Muscle of leg (tissue), 16 donors: ENCODE measurements at places on chromosomes 6 and 20. TPM values are rescaled to one million over a fixed set of nuclear protein-coding genes. Genes with fewer than 3 reads are reported as not detected.

GRCh38 chr6:122178988-122179387 is 220.5 kb upstream of the HSF2 start:
- no peak for DNase-seq

GRCh38 chr6:82492134-82492533 is 128.5 kb downstream of the TPBG start:
- DNase-seq = no peak

DNA sequence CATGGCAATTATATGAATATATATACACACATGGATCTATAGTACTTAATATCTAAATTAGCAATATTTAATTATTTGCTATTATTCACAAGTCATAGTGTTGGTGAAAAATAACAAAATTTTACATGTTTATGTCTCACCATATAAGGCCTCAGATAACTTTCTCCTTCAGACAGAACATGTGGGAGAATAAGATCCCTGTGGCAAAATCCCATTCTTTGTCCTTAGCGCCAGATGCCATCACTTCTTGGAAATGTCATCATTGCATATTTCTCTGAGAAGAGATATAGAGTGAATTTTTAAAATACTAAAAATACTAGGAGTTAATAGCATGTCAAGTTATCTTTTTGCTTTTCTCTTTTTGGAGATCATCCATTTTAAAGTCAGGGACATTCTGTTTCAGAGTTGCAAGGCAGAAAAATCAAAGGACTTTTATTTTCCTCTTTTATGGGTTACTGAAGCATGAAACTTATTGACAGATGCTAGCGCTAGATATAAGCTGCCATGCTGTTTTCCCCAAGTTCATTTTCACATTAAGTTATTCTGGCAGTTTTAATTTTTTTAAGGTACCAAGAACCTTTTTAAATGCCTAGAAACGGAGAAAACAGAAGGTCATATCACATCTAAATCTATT is 30.4 kb upstream of the STXBP5 start:
- no peak for DNase-seq

GRCh38 chr6:74573613-74574012 is 632.2 kb downstream of the COL12A1 start:
- peak; percentile 45 for DNase-seq

- no peak for DNase-seq
Observed at GRCh38 chr6:32954986-32955802, 2.3 kb upstream of the HLA-DMA start.

GRCh38 chr6:41275489-41275888 is 11.0 kb downstream of the TREM1 start:
- DNase-seq = no peak

DNA sequence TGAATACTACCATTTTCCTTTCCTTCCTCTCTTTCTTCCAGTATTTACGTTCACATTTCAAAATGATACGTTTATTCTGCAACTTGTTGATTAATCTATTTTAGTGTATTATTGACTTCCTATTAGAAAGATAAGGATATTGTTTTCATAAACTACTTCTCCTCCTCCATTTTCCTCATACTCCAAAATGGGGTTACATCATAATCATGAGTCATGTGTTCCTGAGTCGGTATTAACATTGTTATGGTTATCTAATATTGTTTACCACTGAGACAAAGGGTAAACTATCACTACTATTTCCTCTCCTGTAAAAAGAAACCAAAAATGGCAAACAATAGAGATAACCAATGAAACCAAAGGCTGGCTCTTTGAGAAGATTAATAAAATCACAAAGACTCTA is 126.5 kb upstream of the CDYL start:
- DNase-seq = no peak

DNA sequence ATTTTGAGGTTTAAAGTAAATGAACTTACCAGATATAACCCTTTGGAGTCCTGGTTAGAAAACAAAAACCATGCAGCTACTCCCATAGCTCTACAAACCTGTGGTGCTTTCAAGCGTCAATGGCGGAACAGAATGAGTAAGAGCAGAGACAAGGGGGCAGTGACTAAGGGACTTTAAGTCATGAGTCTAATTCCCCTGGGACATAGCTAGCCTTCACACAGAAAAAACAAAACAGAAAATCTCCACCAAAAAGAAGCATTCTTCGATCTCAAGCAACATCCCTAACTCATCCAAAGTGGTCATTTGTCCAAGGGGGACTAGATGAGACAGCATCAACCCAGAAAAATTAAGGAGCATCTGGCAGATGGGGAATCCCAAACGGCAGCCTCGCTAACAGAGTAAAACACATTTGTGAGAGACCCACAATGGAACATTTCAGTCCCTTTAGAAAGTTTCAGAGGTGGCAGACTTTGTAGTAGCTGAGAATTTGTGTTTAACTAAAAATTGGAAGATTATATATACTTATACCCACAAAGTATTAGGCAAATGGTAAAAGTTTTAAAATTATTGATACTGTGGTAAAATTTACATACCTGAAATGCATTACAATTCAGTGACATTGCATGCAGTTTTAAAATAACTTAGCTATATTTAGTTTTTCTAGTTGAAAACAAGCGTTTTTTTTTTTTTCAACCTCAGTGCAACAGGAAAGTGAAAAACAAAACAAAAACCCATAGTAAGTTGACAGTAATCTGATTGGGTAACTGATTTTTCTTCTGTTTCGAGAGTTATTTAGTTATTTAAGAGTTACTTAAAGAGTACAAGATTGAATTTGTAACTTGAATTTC is 67.5 kb downstream of the KCNQ5 start:
- DNase-seq = no peak

GRCh38 chr20:38934530-38934929 is 8.3 kb downstream of the FAM83D start:
- no peak for DNase-seq

DNA sequence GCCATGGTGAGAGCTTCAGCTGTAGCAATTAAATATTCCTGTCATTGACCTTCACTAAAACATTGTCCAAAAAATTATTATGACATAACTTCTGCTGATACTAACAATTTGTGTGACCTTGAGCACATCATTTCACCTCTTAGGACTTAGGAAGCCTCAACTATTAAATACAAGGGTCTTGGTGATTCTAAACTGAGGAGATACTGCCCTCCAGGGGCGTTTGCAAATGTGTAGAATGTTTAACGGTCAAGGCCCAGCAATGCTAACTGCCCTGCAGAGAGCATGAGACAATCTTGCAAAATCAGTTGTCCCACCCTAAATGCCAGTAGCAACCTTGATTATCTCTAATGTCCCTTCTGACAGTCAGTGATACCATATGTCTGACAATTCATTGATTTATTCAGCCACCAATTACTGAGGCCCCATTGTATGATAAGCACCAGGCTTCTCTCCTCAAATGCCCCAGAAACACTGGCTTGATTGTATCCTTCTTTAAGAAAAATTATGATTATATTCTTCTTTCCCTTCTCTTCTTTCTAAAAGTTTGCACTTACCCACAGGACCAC is 284.1 kb upstream of the PLN start:
- peak; percentile 32 for DNase-seq

GRCh38 chr20:49230021-49230420 is 10.8 kb downstream of the DDX27 start:
- no peak for DNase-seq

DNA sequence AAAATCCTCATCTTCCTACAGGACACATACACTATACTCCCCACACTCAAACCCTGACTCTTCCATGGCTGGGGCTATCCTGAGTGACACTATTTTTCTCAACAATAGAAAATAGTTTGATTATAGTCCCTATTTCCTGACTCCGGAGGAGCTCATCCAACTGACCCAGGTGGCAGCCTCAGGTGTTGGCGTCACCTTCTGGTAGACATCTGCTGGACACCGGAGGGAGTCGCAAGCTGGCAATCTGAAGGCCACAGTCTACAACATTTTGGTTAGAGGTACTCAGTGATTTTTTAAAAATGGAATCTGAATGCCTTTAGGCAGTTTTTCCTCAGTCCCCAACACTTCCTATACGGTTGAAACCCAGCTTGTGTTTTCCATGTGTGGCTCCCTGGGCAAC is 32.2 kb upstream of the OCSTAMP start:
- no peak for DNase-seq

DNA sequence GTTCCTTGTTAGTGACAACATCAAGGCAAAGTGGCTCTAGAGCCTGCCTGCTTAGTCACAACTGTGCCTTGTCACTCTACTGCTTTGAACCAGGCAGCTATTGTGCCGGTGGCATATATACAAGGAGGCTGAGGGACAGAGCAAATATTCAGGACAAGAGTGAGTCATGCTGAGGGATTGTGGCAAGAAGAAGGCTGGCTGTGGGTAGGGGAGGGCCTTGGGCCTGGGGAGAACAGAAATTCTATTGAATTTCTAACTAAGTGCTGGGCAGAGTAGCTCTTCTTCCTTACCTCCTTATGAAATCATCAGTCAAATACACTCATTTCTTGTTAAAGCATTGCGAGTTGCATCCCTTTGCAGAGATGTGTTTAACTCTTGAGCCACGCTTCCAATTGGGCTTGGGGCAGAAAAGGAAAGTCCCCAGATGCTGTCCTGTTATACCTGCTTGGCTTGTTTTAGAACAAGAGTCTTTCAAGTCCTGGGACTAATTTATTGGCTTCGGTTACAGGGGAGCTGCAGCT is 59.7 kb downstream of the PFDN4 start:
- DNase-seq = no peak

DNA sequence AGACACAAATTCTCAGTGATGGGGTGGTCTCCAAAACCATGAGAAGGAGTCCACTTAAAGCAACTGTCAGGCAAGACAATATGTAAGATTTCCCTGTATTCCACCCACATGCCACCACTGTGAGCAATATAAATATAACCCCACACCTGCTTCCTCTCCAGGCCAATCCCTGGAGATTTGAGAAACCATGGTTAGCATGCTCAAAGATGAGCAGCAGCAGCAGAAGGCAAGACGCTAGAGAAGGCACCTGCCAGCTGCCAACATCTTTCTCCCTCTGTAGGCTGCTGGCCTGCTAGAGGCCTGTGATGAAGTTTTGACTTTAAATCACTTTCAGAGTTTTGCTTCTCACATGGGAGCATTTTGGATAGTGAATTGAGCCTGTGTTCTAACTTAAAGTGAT is 7.9 kb upstream of the SOD2 start:
- DNase-seq = peak; percentile 26

DNA sequence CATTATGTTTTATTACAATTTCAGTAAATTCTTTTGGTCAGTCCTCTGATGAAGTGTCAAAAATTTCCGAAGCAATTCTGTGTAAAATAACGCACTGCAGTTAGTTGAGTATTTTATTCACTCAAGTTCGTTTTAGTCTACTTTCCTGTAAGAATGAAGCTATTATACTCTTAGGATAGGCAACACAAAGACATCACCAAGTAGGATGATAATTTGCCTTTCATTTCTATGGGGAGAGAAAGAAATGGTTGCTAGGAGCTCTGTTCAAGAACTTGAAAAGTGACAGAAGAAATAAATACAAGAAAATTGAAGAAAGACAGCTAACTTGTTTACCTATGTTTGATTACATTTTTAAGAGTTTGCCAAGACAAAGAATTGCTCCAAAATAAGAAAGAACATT is 290.4 kb downstream of the EYS start:
- DNase-seq = no peak

GRCh38 chr20:22585786-22586493 is 1.6 kb upstream of the FOXA2 start:
- DNase-seq = no peak

GRCh38 chr20:63495741-63496595 is 2.9 kb downstream of the EEF1A2 start:
- peak; percentile 59 for DNase-seq

DNA sequence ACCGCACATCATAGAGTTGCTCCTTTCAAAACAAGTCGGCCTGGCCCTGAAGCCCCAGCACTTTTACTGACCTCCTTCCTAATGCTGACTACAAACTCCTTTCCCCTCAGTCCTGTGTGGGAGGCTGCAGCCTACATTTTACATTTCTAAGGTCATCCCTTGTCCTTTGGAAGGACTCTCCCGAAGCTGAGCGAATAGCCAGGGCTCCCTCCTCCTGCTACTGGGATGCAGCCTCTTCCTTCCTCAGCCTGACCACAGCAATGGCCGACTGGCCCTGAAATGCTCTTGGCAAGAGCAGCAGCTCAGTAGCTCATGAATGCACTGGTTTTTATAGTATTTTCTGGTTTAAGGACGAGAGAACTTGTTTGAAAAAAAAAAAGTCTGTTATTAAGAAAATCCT is 679 bp downstream of the ADGRF5 start:
- DNase-seq = no peak

GRCh38 chr6:73514746-73515110 is 6.1 kb downstream of the EEF1A1 start:
- no peak for DNase-seq

GRCh38 chr6:53578371-53578770 is 33.5 kb upstream of the GCLC start:
- DNase-seq = no peak

DNA sequence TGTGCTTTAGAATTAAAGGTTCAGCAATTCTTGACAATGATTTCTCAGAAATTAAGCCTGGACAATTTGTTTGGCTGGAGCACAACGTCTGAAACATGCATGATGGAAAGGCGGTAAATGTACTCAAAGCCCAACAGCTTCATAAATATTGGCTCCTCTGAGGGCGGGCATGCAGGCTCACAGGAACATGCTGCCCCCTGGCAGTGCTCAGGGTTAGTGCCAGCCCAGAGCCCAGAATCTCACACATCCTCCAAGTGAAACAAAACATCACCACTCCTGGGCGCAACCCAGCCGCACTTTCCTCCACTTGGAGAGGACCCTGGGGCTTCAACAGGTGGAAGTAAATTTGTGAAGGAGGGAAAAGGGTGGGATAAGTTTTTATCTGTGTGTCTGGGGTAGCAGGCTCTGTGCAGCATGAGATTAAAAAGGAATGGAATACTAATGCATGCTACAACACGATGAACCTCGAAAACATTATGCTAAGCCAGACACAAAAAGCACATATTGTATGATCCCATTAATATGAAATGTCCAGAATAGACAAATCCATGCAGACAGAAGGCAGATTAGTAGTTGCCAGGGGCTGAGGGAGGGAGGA is 54.1 kb upstream of the PTPRT start:
- DNase-seq = no peak

- no peak for DNase-seq
Observed at GRCh38 chr6:29762051-29762450, 38.8 kb downstream of the HLA-F start.

- DNase-seq = no peak
Observed at GRCh38 chr20:45510242-45510862, 5.1 kb downstream of the SPINT3 start.

DNA sequence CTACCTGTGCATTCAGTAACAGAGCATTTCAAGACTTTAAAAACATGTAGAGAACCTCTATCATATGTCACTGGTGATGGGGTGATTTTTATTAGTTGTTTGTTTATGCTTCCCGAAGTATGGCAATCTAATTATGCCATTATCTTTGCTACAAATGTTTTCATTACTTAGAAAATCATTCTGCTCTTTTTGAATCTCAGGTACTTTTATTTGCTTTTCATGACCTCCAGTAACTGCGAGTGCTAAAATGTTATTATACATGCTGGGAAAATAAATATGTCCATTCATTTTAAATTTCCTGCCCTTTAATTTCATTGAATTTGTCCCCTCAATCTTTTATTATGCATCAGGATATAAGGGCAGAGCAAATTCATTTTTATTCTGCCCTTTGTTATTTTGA is 515.7 kb downstream of the NKAIN2 start:
- no peak for DNase-seq

NAA20 gene
- polyA plus RNA-seq = 72.4 TPM

AFDN gene
- 38.3 TPM for polyA plus RNA-seq

TTBK1 gene
- 0.05 TPM for polyA plus RNA-seq

BANF2 gene
- not detected for polyA plus RNA-seq

HLA-DQB1 gene
- polyA plus RNA-seq = 0.37 TPM

SPEF1 gene
- polyA plus RNA-seq = 0.21 TPM

TMEM170B gene
- 5.5 TPM for polyA plus RNA-seq

SLC26A8 gene
- polyA plus RNA-seq = 0.16 TPM

XKR7 gene
- 0.05 TPM for polyA plus RNA-seq

PMEPA1 gene
- 27.1 TPM for polyA plus RNA-seq

FAM83D gene
- polyA plus RNA-seq = 9.1 TPM

FOXQ1 gene
- 0.07 TPM for polyA plus RNA-seq
